Hematopoietic multipotent progenitor cell treated with erythropoietin and hydrocortisone succinate and interleukin-3 and kit ligand, for 15 days (in vitro differentiated cells): ENCODE measurements at places on chromosomes 4 and X.

GRCh38 chr4:43959976-43960375, 488.6 kb downstream of the KCTD8 start:
- DNase-seq = no peak

- peak; percentile 27 for DNase-seq
Measured at GRCh38 chrX:41332408-41333002, 1.5 kb upstream of the DDX3X start.

- DNase-seq = no peak
Measured at GRCh38 chr4:159048166-159048886, 54.6 kb upstream of the RAPGEF2 start.

- no peak for DNase-seq
Measured at GRCh38 chr4:2257361-2258081, 4.4 kb downstream of the MXD4 start.

DNA sequence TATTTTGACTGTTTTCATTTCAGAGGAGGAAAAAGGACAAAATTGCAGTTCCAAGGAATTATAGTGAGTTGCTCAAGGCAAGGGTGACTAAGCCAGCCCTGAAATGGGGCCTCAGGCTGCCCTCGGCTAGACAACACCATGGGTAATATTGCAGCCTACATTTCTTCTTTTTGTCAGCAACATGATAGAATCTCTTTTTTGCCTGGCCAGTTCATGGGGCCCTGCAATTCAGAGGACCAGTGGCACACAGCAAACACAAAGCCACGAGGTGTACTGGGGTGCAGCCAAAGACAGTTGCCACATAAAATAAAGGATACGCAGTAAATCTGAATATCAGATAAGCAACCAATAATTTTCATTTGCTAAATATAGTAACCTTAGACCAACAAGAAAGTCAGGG, 41.8 kb downstream of the RBM47 start:
- DNase-seq = no peak

- no peak for DNase-seq
Measured at GRCh38 chrX:82816562-82816961, 691.5 kb upstream of the POU3F4 start.

DNA sequence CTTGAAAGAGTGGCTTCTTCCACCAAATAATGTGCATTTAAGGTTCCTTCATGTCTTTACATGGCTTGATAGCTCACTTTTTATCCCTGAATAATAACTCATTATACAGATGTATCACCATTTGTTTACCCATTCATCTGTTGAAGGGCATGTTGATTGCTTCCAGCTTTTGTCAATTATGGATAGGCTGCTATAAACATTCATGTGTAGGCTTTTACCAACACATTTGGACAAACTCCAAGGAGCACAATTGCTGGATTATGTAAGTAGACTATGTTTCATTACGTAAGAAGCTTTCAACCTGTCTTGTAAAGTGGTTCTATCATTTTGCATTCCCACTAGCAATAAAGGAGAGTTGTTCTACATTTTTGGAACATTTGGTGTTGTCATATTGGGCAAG, 2637.0 kb downstream of the PCDH7 start:
- DNase-seq = no peak

DNA sequence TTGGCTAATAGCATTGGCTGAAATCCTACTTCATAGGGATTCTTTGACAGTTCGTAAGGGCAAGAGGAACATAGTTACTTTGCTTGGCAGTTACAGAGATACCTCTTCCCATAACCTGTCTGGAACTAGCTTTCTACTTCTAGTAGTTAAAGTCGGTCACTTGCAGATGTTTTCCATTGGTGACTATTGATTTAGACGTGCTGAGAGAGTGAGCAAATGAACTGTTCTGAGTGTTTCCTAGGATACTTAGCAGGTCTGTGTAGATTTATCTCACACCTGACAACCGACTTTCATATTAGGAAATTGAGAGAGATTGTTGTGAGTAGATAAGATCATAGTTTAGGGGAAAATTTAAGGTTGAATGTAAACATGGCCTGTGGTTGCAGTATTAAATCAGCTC, 116.8 kb downstream of the TSPAN7 start:
- no peak for DNase-seq

DNA sequence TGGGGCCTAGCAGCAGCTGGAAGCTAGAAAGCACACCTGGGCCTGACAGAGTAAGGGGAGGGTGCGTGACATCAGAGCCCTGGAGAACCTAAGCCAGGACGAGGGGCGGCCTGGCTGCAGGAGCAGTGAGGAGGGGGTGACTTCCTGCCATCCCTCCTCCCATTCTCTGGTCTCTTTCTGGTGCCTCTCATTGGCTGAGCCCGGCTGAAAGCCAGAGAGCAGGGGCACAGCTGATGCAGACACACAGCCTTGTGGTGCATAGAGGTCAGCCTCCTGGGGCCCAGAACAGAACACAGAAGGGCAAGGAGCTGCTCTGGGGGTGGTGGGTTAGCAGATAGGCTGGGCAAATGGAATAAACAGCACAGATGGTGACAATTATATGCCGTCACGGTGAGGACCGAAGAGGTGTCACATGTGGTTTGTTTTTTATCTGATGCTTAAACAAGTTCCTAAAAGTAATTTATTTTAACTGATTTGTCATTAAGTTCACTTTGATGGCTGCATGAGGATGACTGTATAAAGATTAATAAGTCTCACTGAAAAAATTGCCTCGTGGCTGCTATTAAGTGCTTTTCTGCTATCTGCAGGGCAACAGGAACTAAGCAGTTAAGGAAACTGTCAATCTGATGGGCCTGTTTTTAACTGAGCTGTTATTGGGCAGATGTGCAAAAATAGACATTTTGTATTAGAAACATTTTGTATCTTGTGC, 102.0 kb downstream of the FNIP2 start:
- DNase-seq = no peak

GRCh38 chr4:14769993-14770392, 232.3 kb upstream of the CPEB2 start:
- no peak for DNase-seq

DNA sequence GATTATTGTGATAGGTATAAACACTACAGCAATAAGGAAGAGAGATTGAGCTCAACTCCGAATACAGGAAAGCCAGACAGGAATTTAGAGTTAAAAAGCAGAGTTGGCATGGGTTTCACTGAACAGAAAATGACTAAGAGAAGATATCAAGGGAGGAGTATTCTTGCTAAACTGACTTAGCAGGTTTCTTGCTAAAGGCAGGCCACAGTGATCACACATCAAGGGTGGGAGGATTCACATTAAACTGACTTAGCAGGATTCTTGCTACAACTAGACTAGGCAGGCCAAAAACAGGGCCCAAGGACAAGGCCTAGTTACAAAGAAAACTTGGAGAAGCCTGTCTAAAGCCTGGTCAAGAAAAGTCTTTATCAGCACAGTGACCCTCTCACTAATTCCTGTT, 195.1 kb downstream of the MAGEB5 start:
- no peak for DNase-seq

- DNase-seq = no peak
Measured at GRCh38 chrX:17160975-17161374, 214.0 kb upstream of the NHS start.

- DNase-seq = no peak
Measured at GRCh38 chr4:86769794-86770193, 79.4 kb downstream of the SLC10A6 start.

- DNase-seq = no peak
Measured at GRCh38 chr4:172806841-172807240, 361.8 kb upstream of the GALNT7 start.

- no peak for DNase-seq
Measured at GRCh38 chr4:15963576-15963975, 601 bp upstream of the FGFBP2 start.

GRCh38 chr4:184699941-184700340, 34.0 kb downstream of the CENPU start:
- no peak for DNase-seq

GRCh38 chr4:24935856-24936255, 23.0 kb upstream of the CCDC149 start:
- no peak for DNase-seq

- DNase-seq = no peak
Measured at GRCh38 chrX:125219852-125220251, 99.8 kb upstream of the TEX13C start.

- no peak for DNase-seq
Measured at GRCh38 chr4:7048642-7049041, 5.5 kb downstream of the TADA2B start.

GRCh38 chr4:153519687-153520086, 53.5 kb downstream of the TMEM131L start:
- DNase-seq = no peak

DNA sequence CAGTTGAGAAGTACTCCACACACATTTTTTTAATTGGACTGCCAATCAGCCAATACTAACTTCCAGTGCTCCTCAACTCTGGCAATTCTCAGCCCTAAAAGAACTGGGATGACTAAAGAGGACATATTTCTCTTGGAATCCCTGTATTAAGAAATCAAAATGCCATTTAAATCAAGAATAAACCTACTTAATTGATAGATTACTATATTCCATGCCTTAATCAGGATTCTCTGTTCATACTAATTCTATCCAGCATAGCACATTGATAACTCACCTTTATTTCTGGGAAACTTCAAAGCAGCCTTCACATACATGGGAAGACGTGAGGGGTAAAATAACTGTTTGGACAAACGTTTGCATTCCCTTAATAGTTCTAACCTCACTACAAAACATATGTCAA, 93.0 kb upstream of the DKK2 start:
- DNase-seq = no peak

DNA sequence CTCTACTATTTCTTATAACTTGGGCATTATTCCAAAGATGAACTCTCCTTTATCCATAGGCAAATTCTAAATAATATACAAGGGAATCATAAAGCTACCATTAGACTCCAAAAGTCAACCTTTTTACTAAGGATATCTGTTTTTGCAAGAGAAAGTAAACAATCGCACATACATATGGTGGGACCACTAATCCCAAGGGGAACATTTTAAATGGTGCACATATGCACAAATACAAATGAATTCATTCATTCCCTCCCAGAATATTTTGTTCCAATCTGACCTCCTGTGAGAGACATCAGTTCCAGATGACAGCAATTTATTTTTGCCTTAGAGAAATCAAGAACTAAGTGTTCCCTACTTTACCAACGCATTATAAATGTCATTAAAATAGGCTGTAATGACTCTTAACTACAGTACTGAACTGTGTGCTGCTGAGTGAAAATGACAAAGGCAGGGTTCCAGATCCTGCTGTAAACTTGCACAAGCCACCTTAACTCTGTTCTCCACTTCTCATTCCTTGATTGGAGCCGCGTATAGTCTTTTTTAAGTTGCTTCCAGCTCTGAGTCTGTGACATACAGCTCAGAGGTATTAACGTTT, 2.0 kb downstream of the DHX15 start:
- DNase-seq = no peak

GRCh38 chr4:151718984-151719955, 41.5 kb downstream of the GATB start:
- DNase-seq = no peak

DNA sequence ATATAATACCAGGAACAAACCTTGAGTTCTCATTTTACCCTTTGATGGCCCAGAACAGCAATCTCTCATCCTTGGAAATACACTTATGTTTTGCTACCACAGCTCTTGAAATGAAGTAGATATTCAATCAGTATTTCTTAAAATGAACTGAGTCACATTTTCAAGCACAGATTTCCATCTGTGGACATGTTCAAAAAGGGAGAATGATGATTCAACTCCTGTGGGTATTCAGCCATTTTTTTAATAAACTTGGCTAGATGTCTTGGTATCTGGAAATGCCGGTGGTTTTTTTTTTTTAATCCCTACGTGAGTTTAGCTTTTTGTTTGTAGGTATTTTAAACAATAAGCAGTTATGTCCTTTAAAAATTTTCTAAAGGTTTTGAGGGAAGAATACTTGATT, 64.2 kb upstream of the TRPC5OS start:
- no peak for DNase-seq

- no peak for DNase-seq
Measured at GRCh38 chr4:86652332-86652932, 58.3 kb downstream of the PTPN13 start.

- DNase-seq = no peak
Measured at GRCh38 chr4:85149676-85150075, 183.2 kb upstream of the WDFY3 start.

GRCh38 chrX:103343105-103343504, 13.1 kb downstream of the TCEAL7 start:
- DNase-seq = peak; percentile 3

- DNase-seq = no peak
Measured at GRCh38 chr4:33724685-33725084, 2519.6 kb downstream of the ARAP2 start.

GRCh38 chr4:137597752-137598430, 65.6 kb upstream of the PCDH18 start:
- DNase-seq = no peak

GRCh38 chr4:87180767-87181166, 39.7 kb downstream of the KLHL8 start:
- no peak for DNase-seq
